Inflammatory macrophage treated with lipopolysaccharide for 4 hours (primary cell): ENCODE measurements at places on chromosomes 3 and 15.

DNA sequence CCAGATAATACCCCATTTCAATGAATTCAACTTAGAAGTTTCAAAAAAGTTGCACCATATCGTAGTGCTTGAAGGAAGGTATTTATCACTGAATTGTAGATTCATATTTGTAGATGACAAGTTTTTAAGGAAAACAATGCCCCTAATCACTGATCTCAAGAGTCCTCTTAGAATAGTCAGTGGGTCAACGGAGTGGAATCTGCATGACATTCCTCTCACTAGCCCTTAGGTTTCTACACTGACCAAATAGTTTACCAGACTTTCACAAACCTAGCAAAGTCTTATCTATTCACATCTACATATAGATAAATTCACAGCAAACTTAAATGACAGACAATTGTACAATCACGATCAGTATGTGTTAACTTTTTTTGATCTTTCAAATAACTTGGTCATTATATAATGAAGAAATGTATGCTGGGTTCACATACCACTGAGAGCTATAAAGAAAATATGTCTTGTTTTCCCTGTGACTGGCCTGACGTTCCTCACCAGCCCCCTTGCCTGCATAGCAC, 35.7 kb upstream of the PHLDB2 start:
- DNase-seq: no peak

DNA sequence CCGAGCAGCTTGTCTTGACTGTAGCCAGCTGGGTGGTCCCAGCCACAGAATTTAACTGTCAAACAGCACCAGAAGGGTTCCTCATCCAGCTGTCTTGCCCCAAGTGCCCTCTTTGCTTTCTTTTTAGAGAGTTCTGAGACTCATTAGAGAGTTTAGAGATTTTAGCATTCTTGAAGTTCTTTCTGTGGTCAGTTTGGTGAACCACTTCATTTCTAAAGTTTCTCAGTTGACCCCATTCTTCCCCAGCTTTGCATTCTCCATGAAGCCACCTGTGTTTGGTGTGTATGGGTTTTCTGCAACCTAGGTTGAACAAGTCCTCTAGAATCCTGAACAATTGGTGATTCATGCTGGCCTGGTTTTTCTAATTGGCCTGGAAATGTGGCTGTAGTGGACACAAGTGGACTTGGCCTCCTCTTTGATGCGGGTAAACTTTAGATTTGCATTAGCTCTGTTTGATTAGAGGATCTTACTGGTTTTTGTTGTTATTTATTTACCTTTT, 33.7 kb downstream of the FLNB start:
- DNase-seq: no peak

DNA sequence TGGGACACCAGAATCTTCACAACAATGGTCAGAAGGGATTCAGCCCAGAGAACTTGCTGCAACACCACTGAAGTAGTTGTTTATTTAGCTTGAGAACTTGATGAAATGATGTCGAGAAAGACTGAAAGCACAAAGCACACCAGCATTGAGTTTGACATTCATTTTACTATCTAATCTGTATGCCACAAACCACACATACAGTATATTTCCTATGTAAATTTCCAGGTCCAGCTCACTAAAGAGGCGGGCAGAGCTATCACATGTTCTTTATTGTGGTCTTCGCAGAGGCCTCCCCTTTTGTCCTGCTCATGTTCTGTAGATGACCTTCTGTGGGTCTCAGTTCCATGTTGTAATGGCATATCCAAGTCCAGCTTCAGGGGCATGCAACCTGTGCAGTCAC, 10.4 kb upstream of the FMN1 start:
- no peak for DNase-seq

DNA sequence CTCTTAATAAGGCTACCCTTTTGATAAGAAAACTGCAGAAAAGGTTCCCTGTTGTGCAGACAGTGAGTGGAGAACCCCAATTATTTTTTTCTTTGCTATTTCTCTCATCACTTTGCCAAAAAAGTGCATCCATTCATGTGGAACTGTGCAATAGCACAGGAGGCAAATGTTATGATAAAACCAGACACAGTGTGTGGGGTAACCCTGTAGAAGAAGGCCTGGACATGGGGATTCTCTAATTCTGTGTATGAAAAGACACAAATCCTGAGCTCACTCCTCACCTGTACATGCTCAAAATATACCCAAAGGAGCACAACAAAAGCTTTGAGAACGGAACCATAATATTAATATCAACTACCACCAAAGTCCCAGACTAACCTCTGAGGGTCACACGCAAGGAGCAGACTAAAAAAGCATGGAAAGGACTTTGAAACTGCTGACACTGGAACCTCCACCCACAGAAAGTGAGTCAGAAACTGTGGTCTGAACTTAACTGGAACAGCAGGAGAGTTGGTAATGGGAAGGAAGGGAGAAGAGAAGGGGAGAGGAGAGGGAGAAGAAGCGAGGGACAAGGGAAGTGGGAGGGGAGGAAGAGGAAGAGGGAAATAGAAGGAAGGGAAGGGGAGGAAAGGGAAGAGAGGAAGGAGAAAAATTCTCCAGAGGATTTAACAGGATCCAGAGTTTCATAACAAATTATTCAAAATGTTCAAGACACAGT, 299.9 kb downstream of the TBC1D5 start:
- DNase-seq: peak; percentile 22

DNA sequence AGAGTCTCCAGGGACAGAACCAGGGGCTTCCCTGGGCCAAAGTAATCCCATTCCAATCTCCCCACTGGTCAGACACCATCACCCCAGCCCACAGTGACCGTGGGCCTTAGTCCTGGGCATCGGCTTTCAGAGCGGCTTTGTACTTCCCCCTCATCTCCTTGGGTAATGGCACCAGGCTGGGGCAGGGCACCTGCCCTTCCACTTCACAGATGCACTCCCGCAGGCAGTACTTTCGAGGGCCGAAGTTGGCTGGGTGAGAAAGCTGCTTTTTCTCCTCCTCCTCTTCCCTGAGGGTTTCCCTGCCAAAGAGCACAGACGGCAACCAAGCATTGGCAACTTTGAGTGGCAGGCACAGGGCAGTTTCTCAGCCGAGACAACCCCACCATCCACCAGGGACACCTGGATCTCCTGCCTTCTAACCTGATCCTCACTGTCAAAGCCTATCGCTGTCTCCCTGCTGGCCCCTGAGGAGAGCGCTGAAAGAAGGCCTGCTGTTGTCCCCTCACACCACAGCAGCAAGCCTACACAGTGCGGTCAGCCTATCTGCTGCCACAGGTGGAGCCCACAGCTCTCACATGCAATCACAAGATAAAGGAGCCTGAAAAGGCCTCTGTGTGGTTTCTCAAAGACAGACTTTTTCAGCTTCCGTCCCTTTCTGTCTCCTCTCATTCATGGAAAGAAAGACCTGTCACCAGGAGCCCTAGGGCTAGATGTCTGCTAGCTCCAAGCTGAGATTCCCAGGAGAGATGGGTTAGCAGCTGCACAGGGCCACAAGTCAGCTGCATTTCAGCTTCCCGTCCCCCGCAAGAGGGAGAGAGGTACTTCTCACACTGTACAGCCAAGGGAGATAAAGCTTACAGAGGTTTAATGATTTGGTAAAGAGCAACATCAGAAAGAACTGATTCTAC, 12.5 kb downstream of the MRPS25 start:
- DNase-seq: no peak

DNA sequence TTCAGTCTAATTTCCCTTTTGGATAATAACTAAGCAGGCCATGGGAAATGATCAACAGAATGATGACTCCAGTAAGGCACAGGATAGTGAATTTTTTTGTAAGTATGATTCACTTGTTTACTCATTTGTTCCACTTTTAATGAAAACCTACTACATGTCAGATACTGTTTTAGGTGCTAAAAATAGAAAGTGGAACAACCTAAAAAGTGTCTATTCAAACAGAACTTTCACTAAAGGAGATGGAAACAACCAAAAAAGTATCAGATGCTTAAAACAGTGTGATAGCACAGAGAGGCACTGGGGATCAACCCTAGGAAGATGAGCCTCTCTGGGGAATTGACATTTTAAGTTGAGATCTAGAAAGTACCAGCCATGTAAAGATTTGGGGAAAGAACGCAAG, 11.1 kb downstream of the RYK start:
- DNase-seq: peak; percentile 72

- no peak for DNase-seq
Observed at GRCh38 chr3:135224815-135225362, 429.8 kb downstream of the EPHB1 start.

- DNase-seq: peak; percentile 13
Observed at GRCh38 chr3:160016972-160017371, 28.3 kb downstream of the IL12A start.

GRCh38 chr15:73965758-73966113, 26.4 kb downstream of the STOML1 start:
- DNase-seq: peak; percentile 84

DNA sequence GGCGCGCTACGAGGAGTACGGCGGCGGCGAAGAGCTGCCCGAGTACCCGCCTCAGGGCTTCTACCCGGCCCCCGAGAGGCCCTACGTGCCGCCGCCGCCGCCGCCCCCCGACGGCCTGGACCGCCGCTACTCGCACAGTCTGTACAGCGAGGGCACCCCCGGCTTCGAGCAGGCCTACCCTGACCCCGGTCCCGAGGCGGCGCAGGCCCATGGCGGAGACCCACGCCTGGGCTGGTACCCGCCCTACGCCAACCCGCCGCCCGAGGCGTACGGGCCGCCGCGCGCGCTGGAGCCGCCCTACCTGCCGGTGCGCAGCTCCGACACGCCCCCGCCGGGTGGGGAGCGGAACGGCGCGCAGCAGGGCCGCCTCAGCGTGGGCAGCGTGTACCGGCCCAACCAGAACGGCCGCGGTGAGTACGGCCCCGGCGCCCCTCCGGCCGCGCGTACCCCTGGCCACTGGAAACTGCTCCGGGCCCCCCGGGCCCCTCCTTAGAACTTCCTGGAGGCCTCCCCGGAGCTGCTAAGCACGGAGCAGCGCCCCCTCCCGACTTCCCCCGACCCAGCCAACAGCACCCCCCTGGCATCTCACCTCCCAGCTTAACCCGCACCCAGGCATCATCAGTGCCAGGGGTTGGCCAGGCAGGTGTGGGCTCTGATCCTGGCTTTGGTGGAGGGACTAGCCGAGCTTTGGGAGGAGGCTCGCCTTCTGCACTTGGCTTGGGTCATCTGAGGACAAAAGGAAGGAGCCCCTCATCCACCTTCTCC, 1.4 kb downstream of the LOXL1 start:
- DNase-seq: peak; percentile 19

- DNase-seq: peak; percentile 74
Observed at GRCh38 chr3:13495921-13496723, 16.0 kb downstream of the HDAC11 start.

GRCh38 chr3:160027541-160028195, 39.0 kb downstream of the IL12A start:
- peak; percentile 41 for DNase-seq

- no peak for DNase-seq
Observed at GRCh38 chr3:50521572-50521971, 18.1 kb upstream of the CACNA2D2 start.

DNA sequence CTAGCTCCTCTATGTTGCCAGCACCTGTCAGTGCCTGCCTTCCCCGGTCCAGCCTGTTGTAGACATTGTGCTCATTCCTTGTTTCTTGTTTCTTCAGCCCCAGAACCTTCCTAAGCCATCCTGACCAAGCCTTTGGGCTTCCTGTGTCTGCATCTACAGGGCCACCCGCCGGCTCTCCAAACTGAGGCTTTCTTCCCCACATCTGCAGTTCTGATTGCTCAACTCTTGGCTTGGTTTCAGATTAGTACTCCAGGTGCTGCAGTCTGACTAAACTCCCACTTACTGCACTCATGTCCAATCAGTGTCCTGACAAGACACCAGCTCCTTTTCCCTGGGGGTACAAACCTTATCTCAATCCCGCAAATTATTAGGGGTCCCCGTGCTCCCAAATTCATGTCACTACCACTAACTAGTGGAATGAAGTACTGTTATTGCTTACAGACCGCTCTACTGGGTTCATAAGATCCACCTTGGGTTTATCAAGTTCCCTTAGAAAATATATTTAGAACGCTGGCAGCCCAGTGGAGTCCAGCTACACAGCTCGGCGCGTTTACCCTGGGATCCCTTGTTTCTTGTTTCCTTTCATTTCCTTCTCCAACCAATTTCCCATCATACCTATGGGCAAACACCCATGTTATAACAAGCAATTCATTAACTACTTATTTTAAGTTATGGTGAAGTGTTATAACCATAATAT, 114.2 kb upstream of the TJP1 start:
- no peak for DNase-seq

GRCh38 chr3:196585044-196585757, 16.7 kb downstream of the FBXO45 start:
- no peak for DNase-seq

GRCh38 chr3:27279123-27279522, 90.1 kb downstream of the NEK10 start:
- DNase-seq: no peak

GRCh38 chr15:68417051-68417450, 14.9 kb downstream of the ITGA11 start:
- DNase-seq: no peak

GRCh38 chr15:74614744-74615507, 710 bp upstream of the CLK3 start:
- DNase-seq: peak; percentile 89

- peak; percentile 30 for DNase-seq
Observed at GRCh38 chr15:40238532-40239403, at the start of gene PAK6. TSS of gene PAK6 (plus strand) at chr15:40239063. CDS start at chr15:40264786, 25,723 bp downstream.

DNA sequence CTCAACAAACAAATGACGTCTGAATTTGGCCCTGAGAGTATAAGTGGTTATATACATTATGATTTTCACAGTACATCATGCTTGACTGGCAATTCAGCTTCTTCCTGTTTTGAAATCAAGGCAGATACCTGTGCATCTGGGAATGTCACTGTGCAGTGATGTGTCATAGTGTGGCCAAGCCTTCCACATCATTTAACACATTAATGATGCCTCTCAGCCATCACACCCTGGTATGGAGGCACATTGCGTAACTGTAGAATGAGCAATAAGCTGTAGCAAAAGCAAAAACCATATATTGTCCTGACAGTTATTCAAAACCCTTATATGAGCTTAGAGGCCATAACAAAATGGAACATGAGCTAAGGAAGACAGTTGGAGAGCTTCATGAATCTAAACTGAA, 246.0 kb downstream of the EPHA3 start:
- no peak for DNase-seq

- no peak for DNase-seq
Observed at GRCh38 chr3:66615643-66616301, 115.0 kb upstream of the LRIG1 start.

- no peak for DNase-seq
Observed at GRCh38 chr3:106703524-106703923, 673.7 kb upstream of the CCDC54 start.

DNA sequence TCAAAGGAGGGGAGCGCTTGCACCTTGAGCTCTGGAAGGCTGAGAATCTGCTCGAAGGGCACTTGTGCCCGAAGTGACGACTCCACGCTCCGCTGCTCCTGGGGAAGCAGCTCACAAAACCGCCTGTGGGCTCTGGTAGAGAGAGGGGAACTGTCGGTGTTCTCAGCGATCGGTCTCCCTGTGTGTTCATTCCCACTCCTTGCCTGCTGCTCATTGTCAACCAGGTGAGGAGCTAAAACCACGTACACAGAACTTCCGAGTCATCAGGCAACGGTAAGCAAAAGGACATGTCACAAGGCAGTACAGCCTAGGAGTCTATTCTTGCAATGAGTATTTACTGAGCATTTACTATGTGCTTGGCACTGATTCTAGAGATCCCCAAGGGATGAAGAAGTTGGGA, 1.5 kb downstream of the CIB1 start:
- DNase-seq: no peak
